ENCODE measurements at places on chromosomes 6 and 20.
A peak's percentile ranks its signal among the peaks of the same experiment; 100 is the strongest.

DNA sequence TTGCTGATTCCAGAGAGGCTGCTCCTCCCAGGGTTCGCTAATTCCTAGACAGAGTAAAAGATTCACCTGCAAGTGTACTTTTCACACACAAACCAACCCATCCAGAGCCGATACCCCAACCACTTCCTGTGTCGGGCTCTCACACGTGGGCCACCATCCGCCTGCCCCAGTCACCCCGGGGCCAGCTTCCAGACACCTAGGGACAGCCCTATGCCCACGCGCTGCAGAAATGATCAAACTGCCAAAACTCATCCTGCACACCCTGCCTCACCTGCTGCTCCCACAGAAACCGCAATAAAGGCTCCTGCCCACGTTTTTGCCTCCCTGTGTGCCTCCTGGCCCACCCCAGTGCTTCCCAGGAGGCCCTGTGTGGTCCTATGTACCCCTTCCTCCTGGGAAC, 59.5 kb downstream of the PSMG4 start:
- peak; percentile 20 for DNase-seq

DNA sequence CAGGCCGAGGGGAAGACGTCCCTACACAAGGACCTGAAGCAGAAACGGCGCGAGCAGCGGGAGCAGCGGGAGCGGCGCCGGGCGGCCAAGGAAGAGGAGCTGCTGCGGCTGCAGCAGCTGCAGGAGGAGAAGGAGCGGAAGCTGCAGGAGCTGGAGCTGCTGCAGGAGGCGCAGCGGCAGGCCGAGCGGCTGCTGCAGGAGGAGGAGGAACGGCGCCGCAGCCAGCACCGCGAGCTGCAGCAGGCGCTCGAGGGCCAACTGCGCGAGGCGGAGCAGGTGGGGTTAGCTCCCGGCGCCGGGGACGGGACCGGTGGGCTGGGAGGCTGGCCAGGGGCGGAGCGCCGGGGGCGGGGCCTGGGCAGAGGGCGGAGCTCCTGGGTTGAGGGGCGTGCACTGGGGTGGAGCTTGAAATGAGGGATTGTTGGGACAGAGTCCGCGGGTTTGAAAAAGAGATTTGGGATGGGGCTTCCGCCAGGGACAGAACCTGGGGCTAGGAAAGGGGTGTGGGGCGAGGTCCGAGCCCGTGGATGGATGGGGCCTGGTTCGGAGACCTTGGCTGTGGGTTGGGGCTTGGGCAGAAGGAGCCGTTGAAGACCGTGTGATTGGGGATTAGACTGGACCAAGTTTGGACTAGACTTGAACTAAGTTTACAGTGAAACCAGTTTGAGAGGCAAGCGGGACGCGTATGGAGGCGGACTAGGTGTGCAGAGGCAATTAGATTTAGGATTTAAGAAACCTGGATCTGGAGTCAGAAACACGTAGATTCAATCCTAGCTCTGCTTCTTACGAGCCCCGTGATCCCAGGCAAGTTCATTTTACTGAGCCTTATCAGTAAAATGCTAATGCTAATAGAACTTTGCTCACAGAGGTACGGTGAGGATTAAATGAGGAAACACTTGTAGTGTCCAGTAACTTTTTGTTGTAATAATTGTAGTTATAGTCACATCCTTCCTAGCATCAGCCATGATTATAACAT, 20.9 kb downstream of the DEF6 start:
- DNase-seq = no peak

DNA sequence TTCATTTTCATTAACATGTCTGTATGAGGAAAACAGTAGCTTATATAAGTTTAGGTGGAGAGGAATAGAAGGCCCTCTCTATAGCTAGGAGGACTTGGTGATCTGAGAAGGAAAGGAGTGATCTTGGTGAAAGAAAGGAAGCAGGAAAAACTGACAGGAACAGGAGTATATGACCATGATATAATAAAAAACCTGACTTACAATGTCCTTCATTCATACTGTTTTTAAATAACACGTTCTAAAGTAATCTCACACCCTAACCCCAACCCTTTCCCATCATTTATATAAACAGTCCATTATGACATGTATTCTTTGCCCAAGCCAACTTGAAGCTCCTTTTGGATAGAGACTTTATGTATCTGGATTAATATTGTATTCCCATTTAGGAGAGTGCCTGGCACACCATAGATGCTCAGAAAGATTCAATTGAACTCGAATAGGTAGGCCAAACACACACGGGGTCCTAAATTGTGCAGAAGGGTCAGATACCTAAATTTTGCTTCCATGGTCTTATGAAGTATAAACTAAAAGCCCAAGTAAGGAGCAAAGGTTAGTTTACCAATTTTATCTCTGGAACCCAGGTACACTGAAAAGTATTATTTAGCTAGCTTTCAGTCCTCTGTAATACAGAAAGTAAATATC, 75.9 kb downstream of the OR2B2 start:
- no peak for DNase-seq

- no peak for DNase-seq
Observed at GRCh38 chr20:57622579-57623381, 2.6 kb upstream of the ZBP1 start.

- no peak for DNase-seq
Observed at GRCh38 chr6:170449835-170450753, 103.0 kb downstream of the PSMB1 start.

DNA sequence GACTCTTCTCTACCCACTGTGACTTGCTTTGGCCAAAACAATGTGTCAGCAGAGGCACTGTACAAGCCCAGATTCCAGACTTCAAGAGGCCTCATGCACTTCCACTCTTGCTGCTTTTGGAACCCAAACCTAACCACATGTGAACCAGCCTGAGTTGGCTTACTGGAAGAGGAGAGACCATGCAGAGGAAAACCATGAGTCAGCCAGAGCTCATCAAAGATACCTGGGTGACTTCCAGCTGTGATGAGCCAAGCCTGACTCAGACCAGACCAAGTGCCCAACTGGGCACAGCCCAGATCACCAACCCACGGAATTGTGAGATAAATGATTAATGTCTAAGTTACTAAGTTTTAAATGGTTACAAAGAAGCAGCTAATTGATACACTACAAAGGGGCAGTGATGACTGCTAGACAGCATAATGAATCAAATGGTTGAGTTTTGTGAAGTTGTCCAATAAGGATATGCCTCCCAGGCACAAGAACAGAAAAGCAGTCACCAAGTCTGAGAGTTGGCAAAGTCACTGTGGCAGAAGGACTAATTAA, 16.2 kb upstream of the BEND6 start:
- no peak for DNase-seq

GRCh38 chr6:119484598-119484997, 135.0 kb upstream of the MAN1A1 start:
- DNase-seq = no peak

DNA sequence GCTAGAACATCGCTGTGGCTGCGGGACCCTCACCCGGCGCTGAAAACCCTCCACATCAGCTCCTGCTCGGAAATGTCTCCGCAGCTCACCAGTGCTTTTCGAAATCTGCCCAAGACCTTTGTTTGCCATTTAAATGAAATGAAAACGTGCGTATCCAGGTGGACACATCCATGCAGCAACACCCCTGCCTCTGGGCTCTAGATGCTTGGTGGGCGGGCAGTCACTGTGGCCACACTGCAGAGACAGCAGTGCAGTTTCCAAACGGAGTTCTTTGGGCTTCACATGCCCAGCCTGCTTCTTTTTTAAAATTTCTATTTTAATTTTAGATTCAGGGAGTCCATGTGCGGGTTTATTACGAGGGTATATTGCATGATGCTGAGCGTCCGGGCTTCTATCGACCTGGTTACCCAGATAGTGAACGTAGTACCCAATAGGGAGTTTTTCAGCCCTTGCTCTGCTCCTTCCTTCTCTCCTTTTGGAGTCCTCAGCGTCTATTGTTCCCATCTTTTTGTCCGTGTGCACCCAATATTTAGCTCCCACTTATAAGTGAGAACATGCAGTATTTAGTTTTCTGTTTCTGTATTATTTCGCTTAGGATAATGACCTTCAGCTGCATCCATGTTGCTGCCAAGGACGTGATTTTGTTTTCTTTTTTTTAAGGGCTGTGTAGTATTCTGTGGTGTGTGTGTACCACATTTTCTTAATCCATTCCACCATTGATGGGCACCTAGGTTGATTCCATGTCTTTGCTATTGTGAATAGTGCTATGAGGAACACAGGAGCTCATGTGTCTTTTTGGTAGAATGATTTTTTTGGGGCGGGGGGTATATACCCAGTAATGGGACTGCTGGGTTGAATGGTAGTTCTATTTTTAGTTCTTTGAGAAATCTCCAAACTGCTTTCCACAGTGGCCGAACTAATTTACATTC, 4.8 kb upstream of the TUBB2B start:
- no peak for DNase-seq

DNA sequence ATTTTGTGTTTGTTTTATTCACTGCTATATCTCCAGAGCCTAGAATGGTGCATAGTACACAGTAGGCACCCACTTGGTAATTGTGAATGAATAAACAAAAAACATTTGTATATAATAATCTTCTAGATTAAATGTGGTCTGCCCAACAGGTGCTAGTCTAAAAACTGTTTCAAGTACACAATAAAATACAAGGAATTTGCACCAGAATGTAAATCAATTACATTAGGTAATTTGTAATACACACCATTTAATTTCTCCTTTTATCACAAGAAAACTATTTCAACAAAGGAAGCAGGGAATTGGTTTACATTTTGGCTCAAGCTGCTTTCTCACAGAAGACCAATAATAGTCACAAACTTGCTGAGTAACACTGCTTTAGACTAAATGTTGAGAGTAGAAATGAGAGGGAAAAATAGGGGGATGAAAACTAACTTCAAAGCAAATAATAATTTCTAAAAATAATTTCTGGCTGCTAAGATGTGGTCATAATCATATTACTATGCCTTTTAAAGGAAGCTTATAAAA, 22.1 kb downstream of the RUNX2 start:
- no peak for DNase-seq

- DNase-seq = no peak
Observed at GRCh38 chr20:48531505-48531904, 296.3 kb downstream of the PREX1 start.

DNA sequence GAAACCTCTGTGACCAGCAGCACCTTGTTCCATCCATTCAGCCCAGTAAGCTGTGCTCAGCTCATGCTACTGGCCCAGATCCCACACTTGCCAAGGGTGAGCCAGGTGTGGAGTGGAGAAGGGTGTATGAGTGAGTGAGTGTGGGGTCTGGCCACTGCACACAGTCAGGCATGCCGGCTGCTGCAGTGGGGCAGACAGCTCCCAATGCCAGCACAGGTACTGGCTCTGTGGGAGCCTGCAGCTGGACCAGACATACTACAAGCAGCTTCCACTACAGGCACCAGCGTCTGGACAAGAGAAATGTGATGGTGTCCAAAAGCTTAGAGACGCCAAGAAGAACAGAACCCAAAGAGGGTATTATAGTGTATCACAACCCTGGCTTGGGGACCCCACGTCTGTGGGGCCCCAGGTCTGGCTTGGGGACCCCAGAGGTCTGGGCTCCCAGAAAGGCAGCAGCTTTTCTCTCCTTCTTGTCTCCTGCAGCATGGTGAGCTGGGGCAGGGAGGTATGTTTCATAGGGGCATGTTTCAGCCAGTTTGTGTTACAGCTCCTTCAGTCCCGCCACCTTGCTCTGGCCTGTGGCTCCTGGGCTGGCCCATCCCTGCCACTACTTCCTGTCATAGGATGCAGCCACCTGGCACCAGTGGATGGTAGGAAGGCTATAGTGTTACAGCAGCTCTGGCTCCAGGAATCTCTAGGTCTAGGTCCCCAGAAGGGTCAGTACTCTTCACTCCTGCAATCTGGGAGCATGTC, 152.4 kb upstream of the HSF2 start:
- DNase-seq = no peak

GRCh38 chr6:18536591-18537055, 149.5 kb downstream of the RNF144B start:
- DNase-seq = no peak

- no peak for DNase-seq
Observed at GRCh38 chr20:13278812-13279570, 57.9 kb downstream of the ISM1 start.

- DNase-seq = no peak
Observed at GRCh38 chr6:56364431-56364826, 117.0 kb upstream of the COL21A1 start.

DNA sequence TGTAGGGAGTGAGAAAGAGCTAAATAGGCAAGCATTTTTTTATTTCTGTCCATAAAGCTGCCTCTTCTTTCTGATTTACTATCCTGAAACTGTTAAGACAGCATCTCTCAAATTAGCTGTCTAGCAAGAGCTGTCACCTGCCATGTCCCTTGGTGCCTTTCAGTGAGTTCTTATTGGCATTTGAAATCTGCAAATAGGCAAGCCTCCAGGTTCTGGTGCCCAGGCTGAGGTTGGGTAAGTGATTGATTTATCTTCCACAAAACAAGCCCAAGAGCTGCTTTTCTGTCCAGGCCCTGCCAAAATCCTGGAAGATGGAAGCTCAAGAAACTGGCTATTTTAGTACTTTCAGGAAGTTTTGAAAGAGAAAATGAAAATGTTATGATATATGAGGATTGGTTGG, 22.4 kb downstream of the MANEA start:
- DNase-seq = no peak

- DNase-seq = no peak
Observed at GRCh38 chr6:95614094-95614493, 36.8 kb downstream of the MANEA start.

DNA sequence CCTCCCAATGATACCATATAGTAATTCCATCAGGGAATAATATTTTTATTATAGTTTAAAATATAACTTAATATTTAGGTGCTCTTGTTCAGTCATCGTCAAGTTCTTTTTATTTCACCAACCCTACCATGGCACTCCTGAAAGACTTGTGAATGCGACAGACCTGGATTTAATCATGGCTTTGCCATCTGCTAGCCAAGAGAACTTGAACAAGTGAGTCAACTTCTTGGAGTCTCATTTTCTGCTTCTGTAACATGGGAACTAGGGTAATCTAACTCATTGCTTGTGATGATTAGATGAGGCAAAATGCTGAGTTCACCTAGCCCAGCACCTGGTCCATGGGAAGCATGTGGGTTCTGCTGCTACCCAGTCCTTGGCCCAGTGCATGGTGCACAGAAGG, 62.9 kb downstream of the ESR1 start:
- no peak for DNase-seq

DNA sequence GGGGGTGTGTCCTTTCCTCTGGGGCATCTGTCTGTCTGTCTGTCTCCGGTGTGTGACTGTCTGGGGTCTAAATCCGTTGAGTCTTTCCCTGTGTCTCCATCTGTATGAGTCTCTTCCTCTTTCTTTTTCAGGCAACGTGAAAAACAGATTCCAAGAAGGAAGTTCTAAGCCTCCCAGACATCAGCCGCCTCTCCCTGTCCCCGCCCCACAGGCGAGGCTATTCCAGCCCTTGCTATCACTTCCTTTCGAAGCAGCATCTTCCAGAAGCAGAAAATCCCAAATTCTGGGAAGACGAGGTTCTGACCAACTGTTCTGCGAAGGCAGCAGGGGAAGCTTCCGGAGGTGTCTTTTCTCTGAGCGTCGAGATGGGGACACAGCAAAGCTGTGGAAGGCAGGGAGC, 34.0 kb downstream of the PMEPA1 start:
- no peak for DNase-seq

DNA sequence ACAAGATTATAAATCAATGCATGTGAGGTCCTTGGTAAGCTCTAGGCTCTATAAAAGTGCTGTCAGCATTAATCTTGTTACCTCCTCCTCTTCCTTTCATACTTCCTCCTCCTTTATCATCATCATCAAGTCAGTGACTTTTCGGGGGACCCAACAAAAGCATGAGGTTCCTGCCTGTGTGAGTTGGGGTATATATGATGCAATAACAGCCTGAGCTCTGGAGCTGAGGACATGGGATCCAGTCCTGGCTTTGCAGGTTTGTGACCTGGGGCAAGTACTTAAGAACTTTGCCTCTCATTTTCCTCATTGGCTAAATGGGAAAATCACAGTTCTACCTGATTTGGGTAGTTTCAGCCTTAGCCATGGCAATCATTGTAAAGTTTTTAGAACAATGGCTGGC, 7.1 kb upstream of the PHACTR3 start:
- no peak for DNase-seq
